ENCODE measurements at places on chromosomes 1 and 21. TPM values are rescaled to one million over a fixed set of nuclear protein-coding genes. Genes with fewer than 3 reads are reported as not detected.

Gene CD164L2
- total RNA-seq, result 8.7 TPM

Gene CLDN17
- 0.19 TPM for total RNA-seq

Gene ANKRD65
- 7.7 TPM for total RNA-seq

Gene ATAD3A
- total RNA-seq, result 26.6 TPM

Gene CSMD2
- total RNA-seq, result not detected

Gene IL22RA1
- total RNA-seq, result 51.7 TPM

Gene FCGR1A
- 0.59 TPM for total RNA-seq

DNA sequence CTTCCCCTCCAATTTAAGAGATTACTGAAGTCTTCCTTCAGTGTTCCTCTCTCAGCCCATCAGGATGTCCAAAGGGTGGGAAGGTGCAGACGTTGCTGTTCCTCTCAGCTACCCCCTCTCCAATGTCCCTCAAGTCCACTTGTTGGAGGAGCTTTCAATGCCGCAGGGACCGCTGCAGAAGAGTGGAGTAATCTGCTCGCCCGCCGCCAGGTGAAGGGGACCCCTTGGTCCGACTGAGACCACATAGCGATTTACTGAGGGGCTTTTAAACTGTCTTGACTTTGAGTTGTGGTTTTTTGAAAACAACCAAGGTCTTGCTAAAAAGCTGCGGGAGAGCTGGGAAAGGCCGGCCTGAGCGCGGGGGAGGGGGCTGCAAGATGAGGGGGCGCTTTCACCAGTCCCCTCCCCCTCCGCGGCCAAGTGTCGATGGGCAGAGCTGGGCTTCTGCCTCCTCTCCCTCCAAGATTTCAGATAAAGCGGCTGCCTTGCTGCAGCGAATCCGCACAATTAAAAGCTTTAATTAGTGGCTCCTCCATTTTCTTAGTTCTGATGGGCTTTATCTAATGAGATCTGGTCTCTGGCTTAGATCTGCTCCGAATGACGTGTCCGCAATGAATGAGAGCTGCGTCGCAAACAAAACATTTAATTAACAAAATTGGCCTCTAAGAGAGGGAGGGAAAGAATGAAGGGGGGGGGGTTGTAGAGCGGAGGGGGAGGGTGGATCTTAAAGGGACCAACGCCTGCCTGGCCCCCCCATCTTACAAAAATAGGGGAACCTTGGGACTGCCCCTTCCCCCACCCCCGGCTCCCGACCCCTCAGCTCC is 5.9 kb downstream of the LMO4 start:
- DNase-seq, result no peak

DNA sequence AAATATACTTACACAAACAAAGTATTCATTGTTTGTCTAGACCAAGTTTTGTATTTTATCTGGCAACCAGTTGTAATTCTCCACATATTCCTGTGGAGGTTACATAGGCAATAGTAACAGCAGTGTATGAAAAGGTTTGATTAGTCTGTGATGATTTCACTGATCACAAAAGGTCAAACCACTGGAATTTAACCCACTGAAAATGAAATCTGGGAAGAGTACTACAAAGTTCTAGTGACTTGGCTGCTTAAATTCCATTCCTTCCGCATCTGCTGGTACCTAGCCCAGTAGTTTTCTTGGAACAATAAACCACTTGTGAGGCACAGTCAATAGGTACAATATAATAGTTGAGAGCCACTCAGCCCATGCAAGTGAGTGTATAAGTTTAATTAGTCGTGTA is 205.4 kb downstream of the NFIA start:
- no peak for DNase-seq

DNA sequence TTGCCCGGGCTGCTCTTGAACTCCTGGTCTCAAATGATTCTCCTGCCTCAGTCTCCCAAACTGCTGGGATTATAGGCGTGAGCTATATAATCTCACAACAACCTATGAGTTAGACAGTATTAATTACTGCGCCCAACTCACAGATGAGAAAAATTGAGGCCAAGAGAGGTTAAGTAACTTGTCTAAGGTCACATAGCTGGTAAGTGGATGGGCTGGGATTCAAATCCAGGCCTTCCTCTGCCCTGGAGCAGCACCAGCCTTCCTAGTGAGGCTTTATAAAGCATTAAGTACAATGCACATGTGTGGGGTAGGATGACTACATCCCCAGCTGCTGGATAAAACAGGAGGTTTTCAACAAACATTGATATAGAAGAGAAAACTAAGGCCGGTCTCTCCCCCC is 15.1 kb downstream of the E2F2 start:
- no peak for DNase-seq

- DNase-seq, result no peak
These were observed 24.3 kb downstream of the SKI start for GRCh38 chr1:2252423-2252822.

- DNase-seq, result no peak
These were observed 270.7 kb downstream of the KAZN start for GRCh38 chr1:14869187-14869586.

- no peak for DNase-seq
These were observed 47.2 kb upstream of the PAX7 start for GRCh38 chr1:18583326-18583941.

DNA sequence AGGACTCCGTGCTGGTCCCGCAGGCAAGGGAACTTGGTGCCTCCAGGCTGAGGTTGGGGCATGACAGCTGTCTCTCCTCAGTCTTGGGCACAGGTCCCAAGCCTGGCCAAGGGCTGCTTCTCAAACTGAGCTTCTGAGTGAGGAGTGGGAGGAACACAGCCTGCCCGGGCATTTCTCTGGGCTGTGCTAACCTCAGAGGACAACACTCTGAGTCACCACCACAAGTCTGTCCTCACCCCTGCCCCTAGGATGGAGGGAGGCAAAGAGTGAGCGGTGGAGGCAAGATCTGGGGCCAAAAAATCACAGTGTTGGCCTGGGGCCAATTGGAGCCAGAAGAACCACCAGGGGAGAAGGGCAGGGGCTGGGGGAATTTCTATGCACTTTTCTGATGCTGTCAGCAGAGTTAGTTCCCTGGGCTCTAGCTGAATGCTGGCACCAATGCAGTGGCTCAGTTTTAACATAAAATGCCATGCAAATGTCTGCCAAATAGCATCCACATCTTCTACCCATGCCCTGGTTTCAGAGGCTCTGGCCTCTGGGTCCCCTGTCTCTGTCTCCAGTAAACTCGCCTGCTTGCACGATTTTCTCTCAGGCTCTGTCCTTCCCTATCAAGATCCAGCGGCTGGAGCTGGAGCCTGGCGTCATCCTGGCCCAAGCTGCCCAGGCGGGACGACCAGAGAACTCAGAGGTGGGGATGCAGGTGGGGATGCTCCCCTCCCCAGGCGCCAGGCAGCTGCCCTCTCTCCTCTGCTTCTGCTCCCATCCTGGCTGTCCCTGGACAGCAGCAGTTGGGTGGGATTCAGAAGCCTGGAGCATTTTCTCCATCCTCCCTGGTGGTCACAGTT is 11.0 kb upstream of the CDK18 start:
- no peak for DNase-seq

DNA sequence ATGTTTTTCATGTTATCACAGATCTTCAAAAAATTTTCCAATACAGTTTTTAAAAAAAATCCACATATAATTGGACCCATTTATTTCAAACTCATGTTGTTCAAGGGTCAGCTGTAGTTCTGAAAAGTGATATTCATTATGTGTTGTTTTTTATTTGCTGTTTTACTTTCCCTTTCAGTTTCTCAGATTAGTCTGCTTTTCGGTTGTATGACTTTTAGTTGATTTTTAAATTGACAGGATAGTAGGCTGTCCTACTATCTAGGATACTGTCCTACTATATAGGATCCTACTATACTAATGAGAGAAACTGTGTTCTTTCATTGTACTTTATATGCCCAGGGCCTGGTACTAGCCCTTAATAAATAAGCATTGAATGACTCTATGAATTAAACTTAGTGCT is 33.6 kb upstream of the GPR52 start:
- no peak for DNase-seq

DNA sequence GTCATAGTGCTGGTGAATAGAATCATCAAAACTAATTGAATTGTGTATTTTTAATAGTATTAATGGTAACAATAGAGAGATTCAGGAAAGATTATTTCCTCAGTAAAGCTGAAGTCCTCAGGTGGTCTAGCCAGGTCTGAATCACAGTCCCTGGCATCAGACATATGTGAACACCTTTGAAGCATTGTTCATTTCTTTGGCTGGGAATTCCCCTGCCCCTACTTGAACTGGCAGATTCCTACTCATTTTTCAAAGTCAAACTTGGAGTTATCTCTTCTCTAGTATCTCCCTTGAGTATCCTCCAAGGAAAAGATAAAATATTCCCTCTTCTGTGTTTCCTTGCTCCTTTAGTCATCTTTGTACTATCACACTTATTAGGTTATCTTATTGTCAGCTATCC is 759.8 kb downstream of the ADGRL2 start:
- no peak for DNase-seq

- no peak for DNase-seq
These were observed 177.3 kb upstream of the GORAB start for GRCh38 chr1:170354690-170355089.

DNA sequence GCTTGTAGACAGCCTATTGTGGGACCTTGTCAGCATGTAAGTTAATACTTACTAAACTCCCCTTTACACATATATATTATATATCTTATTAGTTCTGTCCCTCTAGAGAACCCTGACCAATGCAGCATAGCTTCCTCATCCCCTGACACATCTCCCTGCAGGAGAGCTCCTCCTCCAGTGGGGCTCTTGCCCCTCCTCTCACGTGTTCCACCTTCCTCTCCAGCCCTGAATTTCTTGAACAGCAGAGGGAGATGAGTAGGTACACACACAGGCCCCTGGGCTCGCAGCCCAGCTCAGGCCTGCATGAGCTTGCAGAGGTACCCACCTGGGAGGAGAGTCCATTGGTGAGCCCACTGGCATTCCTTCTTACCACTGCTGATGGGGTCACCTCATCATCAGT is 27.3 kb upstream of the GOLT1A start:
- no peak for DNase-seq

- no peak for DNase-seq
These were observed 22.6 kb downstream of the CDC73 start for GRCh38 chr1:193144361-193144938.

- DNase-seq, result no peak
These were observed 40.4 kb upstream of the GRHL3 start for GRCh38 chr1:24278726-24279125.

GRCh38 chr1:152977614-152978013 is 6.3 kb upstream of the SPRR1A start:
- no peak for DNase-seq

- no peak for DNase-seq
These were observed 14.1 kb downstream of the EPS15 start for GRCh38 chr1:51504806-51505525.

DNA sequence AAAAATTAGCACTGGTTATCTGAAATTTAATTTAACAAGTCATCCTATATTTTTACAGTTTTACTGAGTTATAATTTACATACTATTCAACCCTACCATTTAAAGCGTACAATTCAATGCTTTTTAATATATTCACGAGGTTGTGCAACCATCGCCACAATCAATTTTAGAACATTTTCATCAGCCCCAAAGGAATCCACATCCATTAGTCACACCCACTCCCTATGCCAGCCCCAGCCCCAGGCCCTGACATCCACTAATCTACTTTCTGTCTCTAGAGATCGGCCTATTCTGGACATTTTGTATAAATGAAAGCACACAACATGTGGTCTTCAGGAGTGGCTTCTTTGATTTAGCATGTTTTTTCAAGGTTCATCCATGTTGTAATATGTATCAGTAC is 134.7 kb downstream of the PSMG1 start:
- no peak for DNase-seq

GRCh38 chr1:6181347-6181770 is 1.2 kb upstream of the CHD5 start:
- no peak for DNase-seq

DNA sequence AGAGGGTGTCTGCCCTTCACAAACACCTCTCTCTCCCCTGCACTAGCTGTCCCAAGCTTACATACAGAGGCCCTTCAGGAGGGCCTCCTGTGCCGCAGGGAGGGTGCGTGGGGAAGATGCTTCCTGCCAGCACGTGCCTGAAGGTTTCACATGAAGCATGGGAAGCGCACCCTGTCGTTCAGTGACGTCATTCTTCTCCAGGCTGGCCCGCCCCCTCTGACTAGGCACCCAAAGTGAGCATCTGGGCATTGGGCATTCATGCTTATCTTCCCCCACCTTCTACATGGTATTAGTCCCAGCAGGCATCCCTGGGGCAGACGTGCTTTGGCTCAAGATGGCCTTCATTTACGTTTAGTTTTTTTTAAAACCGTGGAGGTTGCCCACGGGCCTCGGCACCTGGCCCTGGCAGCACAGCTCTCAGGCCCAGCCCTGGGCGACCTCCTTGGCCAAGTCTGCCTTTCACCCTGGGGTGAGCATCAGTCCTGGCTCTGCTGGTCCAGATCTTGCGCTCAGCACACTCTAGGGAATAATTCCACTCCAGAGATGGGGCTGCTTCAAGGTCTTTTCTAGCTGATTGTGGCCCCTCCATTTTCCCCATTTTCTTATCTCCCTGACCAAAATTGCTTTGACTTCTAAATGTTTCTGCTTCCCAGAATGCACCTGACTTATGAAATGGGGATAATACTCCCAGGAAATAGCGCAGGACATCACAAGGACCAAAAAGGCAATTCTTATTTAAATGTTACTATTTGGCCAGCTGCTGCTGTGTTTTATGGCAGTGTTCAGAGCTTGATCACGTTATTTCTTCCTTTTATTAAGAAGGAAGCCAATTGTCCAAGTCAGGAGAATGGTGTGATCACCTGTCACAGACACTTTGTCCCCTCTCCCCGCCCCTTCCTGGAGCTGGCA is 6.1 kb downstream of the NPPA start:
- DNase-seq, result no peak
